NCI-H1092 treated with DMSO at 0.1 percent for 48 hours (cell line): ENCODE measurements at places on chromosomes 4 and X.

GRCh38 chr4:93029769-93030168 lies 726.0 kb downstream of the GRID2 start:
- DNase-seq = no peak

GRCh38 chrX:19403696-19404095 lies 60.0 kb downstream of the PDHA1 start:
- DNase-seq = no peak

GRCh38 chrX:40433160-40433559 lies 147.6 kb upstream of the ATP6AP2 start:
- no peak for DNase-seq

- no peak for DNase-seq
These were observed 27.1 kb downstream of the PIR start for GRCh38 chrX:15465896-15466651.

- peak; percentile 78 for DNase-seq
These were observed at the start of gene NUDT11 for GRCh38 chrX:51496501-51497291. NUDT11 (minus strand) TSS chrX:51496592; CDS start chrX:51496444, 148 bp downstream.

GRCh38 chr4:107863850-107864371 lies 39.2 kb downstream of the SGMS2 start:
- peak; percentile 20 for DNase-seq

- DNase-seq = no peak
These were observed 13.9 kb downstream of the PAGE2 start for GRCh38 chrX:55102754-55103153.

- peak; percentile 1 for DNase-seq
These were observed 458.1 kb downstream of the STIM2 start for GRCh38 chr4:27318740-27319139.

DNA sequence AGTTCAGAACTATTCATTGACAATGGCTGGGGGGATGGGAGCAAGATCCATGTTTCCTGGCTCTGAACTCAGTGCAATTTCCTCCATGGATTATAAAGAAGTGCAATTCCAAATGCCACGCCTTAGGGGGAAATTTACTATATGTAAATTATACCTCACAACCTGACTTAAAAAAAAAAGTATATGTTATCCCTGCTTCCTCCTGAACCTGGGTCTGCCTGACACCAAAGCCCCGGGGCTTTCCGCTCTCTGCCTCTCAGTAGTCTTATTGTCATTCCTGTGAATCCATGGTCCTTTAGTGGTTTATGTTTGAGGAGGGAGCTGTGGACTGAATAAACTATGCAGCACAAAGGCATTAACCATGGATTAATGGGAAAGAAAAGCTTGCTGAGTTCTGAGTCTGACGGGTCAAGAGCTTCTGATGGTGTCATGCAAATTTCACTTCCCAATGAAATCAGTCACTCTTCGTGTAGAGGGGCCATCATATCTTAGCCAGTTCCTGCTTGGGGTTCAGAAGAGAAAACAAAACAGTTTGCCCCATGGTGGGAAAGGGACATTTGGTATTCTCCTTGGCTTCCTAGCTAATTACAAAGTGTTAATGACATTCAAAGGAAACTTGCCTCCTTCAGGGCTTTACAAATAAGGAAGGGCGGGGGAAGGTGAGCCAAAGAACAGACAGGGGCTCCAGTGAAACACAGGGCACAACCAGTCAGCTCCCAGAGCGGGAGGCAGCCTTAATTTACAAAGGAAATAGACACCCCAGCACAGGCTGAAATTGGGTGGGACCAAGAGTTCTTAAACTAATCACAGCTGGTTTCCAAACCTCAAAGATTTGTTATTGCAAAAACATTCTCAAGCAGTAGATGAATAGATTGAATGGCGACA lies 14.3 kb downstream of the FAM9C start:
- DNase-seq = no peak

GRCh38 chrX:15299941-15300851 lies 15.2 kb downstream of the ASB11 start:
- DNase-seq = no peak

- DNase-seq = no peak
These were observed 92.8 kb upstream of the CCDC160 start for GRCh38 chrX:134144231-134144630.

- no peak for DNase-seq
These were observed 51.4 kb downstream of the SGMS2 start for GRCh38 chr4:107876099-107876498.

- no peak for DNase-seq
These were observed 231.2 kb upstream of the CPEB2 start for GRCh38 chr4:14771094-14771493.

DNA sequence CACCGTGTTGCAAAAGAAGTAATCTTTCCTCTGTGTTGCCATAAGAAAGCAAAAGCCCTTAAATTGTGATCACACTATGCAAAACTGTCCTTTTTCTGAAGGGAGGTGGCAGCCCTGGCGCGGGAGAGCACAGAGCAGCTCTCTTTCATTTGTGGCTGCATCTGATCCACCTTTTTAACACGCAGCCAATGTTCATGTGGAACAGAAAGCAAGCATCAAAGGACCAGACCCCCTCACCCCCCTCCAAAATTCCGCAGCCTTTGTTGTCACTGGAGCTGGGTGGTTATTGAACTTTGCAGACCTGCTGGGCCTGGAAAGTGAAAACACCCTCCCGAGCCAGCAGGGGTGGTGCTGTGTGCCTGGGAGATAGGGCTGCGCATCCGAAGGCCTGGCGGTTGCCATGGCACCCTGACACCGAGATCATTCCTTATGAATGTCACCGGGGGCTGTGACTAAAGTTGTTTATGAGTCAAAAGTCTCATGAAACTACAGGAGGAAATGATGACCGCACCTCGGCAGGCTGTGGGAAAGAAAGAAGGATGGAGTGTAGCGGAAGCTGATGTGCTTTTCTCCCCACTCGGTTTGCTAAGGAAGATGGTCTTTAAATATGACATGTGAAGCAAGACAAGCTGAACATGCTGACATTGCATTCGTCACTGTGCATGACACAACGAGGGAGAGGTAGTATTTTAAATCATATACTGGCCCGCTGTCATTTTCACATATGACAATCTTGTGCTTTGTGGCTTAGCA lies 367.4 kb downstream of the UNC5C start:
- no peak for DNase-seq

DNA sequence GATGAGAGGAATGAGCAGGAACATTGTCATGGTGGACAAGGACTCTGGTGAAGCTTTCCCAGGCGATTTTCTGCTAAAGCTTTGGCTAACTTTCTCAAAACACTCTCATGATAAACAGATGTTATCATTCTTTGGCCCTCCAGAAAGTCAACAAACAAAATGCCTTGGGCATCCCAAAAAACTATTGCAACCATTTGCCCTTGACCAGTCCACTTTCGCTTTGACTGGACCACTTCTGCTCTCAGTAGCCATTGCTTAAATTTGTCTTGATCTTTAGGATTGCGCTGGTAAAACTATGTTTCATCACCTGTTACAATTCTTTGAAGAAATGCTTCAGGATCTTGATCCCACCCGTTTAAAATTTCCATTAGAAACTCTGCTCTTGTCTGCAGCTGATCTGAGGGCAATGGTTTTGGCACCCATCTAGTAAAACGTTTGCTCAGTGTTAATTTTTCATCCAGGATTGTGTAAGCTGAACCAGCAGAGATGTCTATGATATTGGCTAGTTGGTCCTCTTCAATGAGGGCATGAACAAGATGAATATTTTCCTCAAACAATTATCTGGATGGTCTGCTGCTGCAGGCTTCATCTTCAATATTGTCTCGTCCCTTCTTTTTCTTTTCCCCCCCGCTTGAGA lies 14.8 kb downstream of the TBC1D1 start:
- DNase-seq = no peak

GRCh38 chr4:6888506-6889071 lies 21.0 kb upstream of the TBC1D14 start:
- DNase-seq = no peak

GRCh38 chr4:4437798-4438470 lies 51.0 kb downstream of the NSG1 start:
- no peak for DNase-seq

GRCh38 chr4:132001542-132001941 lies 1147.6 kb upstream of the PCDH10 start:
- no peak for DNase-seq

DNA sequence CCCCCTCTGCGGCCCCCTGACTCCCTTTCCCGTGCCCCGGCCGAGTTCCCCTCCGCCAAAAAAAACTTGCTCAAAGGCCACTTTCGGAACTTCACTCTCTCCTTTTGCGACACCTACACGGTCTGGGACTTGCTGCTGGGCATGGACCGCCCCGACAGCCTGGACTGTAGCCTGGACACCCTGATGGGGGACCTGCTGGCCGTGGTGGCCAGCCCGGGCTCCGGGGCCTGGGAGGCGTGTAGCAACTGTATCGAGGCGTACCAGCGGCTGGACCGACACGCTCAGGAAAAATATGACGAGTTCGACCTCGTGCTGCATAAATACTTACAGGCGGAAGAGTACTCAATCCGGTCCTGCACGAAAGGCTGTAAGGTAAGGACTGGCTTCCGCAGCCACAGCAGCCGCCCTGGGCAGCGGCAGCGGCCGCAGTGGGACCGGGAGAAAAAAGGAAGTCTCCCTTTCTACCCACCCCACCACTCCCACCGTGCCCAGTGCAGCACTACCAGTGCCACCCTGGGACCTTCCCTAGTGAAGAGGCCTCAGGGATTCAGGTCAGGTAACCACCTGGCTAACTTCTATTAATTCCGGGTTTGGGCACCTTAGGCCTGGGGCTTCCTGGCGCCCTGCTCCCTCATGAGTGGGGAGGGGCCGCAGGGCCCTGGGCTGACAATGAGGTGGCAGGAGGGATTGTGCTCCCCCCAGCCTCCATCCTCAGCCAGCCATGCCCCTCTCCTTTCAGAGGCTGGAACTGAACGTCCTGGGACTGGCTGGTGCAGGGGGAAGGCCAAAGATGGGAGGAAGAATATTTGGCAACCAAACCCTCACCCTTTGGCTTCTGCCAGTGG lies 1.9 kb downstream of the NALF2 start:
- DNase-seq = no peak

GRCh38 chr4:184907216-184907615 lies 81.4 kb upstream of the ACSL1 start:
- no peak for DNase-seq

DNA sequence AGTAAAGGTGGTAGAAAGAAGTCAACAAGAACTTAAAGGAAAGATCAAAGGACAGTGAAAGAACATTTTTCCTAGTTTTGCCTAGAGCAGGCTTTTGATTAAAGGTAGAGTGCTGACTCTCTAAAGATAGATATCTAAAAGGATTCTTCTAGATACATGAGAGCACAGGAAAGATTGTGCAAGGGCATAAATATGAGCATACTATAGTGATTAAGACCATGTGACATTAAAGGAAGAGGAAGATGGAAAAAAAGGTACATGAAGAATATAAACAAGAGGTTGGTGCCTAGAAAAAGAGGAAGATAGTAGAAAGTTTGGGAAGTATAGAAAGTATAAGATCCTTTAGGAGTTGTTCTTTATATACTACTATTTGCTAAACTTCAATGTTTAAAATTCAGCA lies 26.1 kb upstream of the TET2 start:
- DNase-seq = no peak

DNA sequence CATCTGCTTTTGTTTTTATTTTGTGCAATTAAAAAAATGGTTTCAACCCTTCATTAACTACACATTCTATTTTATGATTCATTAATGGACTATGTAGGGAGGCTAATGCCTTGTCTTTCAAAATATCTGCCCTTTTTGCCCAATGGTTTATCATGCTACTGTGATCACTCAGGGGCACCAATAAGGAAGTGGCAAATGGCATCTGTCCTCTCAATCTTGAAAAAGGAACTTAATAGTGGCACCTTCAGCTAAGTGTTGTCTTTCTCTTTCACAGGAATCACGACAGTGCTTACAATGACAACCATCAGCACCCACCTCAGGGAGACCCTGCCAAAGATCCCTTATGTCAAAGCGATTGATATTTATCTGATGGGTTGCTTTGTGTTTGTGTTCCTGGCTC lies 57.1 kb downstream of the COMMD8 start:
- no peak for DNase-seq
